ENCODE measurements at places on chromosomes 5 and 9.

DNA sequence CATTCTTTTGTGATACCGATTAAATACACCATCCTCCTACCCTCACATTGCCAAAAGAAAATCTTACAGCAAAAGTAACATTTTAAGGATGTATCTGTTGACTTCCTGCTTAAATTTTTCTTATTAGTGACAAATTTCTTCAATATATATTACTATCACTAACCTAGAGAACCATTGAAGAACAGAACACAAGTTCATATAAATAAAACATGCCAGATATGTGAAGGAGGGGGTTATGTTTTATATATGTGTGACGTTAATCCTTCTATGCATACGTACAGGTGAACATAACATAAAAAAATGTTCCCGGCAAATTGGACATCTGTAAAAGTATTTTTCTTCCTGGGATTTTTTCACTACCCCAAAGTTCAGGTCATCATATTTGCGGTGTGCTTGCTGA, at the start of gene OR13F1:
TSS of gene OR13F1 (plus strand) at position 301 of the 400 bp plus-strand sequence. CDS start at position 301, 0 bp downstream.
- no peak for DNase-seq

DNA sequence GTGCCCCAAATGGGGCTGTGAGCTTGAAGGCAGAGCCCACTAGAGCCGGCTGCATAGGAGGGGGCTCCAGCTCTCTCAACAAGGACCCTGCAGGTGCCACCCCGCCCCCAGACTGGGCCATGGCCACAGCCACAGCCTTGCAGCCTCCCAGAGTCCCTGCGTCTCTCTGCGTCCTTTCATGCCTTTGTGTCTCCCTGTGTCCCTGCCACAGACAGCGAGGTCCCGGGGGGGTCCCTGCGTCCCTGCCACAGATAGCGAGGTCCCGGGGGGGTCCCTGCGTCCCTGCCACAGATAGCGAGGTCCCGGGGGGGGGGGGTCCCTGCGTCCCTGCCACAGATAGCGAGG, 6.3 kb downstream of the NOXA1 start:
- DNase-seq: no peak

- no peak for DNase-seq
Measured at GRCh38 chr5:14165375-14166106, 22.4 kb downstream of the TRIO start.

GRCh38 chr9:82052081-82052480, 63.5 kb downstream of the SPATA31D1 start:
- no peak for DNase-seq

DNA sequence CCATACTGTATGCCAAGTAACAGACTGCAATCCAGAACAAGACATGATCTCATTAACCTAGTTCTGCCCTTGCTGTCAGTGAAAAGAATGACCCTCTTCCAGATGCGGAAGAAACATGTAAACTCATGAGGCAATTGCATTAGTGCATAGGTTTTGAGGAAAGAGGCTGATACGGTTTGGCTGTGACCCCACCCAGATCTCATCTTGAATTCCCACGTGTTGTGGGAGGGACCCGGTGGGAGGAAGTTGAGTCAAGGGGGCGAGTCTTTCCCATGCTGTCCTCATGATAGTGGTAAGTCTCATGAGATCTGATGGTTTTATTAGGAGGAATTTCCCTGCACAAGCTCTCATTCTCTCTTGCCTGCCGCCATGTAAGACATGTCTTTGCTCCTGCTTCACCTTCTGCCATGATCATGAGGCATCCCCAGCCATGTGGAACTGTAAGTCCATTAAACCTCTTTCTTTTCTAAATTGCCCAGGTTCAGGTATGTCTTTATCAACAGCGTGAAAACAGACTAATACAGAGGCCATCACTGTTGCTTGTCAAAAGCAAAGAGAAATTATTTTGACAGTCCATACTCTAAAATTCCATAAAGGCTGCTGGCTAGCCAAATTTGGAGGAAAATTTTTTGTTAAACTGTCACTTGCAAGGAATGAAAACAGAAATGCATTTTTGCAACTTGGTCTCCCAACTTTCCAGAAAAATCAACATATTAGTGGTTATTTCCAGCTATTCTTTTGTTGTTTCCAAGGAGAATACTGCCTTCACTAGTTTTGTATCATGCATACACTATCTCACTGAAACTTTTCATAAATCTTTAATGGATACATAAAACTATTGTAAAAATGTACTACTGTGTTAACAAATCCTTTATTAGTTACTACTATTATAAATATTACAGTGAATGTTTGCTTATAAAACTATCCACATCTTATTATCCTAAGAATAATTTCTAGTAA, 3.2 kb upstream of the ARL15 start:
- no peak for DNase-seq

GRCh38 chr5:133391354-133392136, 220.8 kb downstream of the FSTL4 start:
- DNase-seq: no peak
